ENCODE measurements at places on chromosomes 3 and 15.

DNA sequence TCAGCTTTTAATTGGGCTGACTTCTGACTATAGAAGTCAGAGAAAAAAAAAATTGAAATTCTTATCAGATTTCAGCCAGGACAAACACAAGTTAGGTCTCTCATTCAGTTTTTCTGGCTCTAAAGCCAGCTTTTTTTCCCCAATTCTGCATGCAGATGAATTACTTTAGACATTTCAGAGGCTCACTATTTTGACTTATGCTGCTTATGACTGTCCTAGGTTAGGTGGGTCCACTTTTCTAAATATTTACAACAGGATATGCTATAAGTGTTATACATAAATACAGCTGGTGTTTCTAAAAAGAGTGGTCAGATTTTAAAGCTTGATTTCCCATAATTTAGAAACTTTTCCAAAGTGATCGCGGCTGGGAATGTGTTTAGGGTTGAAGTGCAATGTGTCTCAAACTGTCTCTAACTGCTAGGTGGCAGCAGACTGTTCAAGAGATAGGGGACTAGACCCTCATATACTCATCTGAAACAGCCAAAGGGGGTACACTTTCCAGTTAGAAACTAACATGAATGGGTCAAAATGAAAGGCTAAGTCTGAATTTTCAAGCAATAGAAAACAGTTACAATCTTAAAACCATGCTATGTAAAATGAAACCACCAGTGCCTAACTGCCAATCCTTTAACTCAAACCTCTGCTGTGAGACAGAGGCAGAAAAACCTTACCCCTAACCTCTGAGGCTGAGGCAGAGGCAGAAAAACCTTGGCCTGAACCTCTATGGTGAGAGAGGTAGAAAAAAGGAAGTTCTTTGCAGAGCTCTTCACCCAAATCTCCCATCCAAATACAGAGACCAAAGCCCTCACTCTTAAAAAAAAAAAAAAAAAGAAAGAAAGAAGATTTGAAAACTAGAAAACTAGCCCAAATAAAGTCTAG, 596.0 kb downstream of the NTRK3 start:
- no peak for DNase-seq
- H3K4me3 ChIP-seq = no peak overlapping the region
- H3K27me3 ChIP-seq = no peaks in the 10 kb centered on the region
- no peaks in the 10 kb centered on the region for H3K4me1 ChIP-seq
- H3K27ac ChIP-seq = no peak overlapping the region
- no peaks in the 10 kb centered on the region for H3K36me3 ChIP-seq

DNA sequence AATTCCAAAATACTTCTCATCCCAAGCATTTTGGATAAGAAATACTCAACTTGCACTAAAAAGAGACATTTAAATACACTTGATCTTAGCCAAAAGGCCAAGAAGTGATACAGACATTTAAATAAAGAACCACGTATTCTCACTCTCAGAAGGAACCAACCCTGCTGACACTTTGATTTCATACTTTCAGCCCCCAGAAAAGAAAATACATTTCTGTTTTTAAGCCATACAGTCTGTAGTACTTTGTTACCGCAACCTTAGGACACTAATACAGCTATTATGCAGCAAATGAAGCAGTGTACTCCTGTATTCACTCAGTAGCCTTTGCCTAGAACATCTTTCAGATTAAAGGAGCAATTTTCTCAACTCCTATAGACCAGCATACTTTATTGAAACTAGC, 86.7 kb downstream of the TBC1D5 start:
- peaks cover 3% of the 10 kb centered on the region for H3K4me1 ChIP-seq
- DNase-seq = no peak
- no peaks in the 10 kb centered on the region for H3K36me3 ChIP-seq
- no peak overlapping the region for H3K4me3 ChIP-seq

- peak overlapping the region; percentile 19 for H3K4me3 ChIP-seq
- H3K27ac ChIP-seq = peak overlapping the region; percentile 60
- H3K27me3 ChIP-seq = peaks cover 99% of the 10 kb centered on the region
- DNase-seq = peak; percentile 40
Measured at GRCh38 chr3:169668072-169668956, 4.8 kb upstream of the MECOM start.

DNA sequence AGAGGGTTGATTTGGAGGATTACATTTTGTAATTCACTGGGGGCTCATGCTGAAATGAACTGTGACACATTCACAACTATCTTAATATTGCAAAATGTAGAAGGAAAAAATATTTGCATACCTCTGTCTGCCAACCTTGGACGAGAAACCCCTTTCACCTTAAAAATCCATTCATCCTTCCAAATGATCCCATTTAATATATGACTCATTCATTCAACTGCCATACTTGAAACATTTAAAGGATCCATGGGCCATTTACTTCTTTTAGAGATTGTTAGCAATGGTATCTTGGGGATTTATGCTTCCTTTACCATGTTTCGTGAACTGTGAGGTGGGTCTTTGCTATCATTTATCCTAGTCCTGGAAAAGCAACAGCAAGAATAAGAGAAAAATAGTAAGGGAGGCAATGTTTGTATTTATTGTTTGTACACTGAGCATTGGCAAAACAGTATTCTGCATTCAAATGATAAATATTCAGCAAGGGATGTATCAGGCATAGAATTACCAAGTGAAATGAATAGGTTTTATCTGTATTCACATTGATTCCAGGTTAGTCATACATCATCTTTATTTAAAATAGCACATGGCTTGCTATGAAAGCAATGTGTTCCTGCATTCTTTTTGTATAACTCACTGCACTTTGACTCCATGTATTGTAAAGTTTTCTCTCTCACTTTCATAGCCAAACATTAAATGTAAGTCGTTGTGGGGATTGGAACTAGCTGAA, 378.1 kb downstream of the NSUN3 start:
- H3K27ac ChIP-seq = no peak overlapping the region
- H3K4me3 ChIP-seq = no peak overlapping the region
- no peaks in the 10 kb centered on the region for H3K27me3 ChIP-seq
- no peaks in the 10 kb centered on the region for H3K36me3 ChIP-seq
- H3K4me1 ChIP-seq = no peaks in the 10 kb centered on the region

- H3K36me3 ChIP-seq = no peaks in the 10 kb centered on the region
- peaks cover 14% of the 10 kb centered on the region for H3K4me1 ChIP-seq
- no peak overlapping the region for H3K4me3 ChIP-seq
- no peak for DNase-seq
Measured at GRCh38 chr3:61903931-61904657, 342.7 kb downstream of the PTPRG start.

- peaks cover 3% of the 10 kb centered on the region for H3K4me1 ChIP-seq
- H3K36me3 ChIP-seq = no peaks in the 10 kb centered on the region
- no peak for DNase-seq
Measured at GRCh38 chr3:197268294-197268693, 30.1 kb downstream of the DLG1 start.

DNA sequence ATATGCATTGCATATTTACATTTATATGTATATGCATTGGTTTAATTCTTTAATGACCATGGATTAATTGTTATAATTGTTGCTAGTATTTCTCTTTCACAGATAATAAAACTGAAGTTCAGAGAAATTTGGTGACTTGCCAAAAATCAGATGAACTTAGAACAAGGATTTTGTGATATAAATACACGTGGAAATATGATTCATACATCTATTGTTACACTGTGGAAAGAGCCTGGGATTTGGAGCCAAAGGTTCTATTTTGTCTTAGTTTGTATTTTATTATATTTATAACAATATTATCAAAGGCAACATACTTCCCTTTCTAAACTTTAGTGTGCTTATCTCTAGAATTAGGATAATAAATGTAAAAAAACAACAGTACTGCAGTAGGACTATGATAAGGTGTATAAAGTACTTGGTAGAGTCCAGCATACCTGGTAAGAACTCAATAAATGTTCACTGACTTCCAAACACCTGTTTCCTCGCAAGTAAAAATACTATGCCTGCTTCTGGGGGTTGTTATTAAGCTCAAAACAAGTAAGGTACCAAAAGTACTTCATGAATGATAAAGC, 342.9 kb downstream of the THSD4 start:
- no peak overlapping the region for H3K27ac ChIP-seq
- no peak overlapping the region for H3K4me3 ChIP-seq
- DNase-seq = no peak
- no peaks in the 10 kb centered on the region for H3K27me3 ChIP-seq

GRCh38 chr3:88469216-88469615, 319.5 kb downstream of the C3orf38 start:
- H3K36me3 ChIP-seq = no peaks in the 10 kb centered on the region
- H3K27ac ChIP-seq = no peak overlapping the region
- no peaks in the 10 kb centered on the region for H3K4me1 ChIP-seq
- DNase-seq = no peak
- no peak overlapping the region for H3K4me3 ChIP-seq
